ENCODE measurements at places on chromosomes 5 and 9.

DNA sequence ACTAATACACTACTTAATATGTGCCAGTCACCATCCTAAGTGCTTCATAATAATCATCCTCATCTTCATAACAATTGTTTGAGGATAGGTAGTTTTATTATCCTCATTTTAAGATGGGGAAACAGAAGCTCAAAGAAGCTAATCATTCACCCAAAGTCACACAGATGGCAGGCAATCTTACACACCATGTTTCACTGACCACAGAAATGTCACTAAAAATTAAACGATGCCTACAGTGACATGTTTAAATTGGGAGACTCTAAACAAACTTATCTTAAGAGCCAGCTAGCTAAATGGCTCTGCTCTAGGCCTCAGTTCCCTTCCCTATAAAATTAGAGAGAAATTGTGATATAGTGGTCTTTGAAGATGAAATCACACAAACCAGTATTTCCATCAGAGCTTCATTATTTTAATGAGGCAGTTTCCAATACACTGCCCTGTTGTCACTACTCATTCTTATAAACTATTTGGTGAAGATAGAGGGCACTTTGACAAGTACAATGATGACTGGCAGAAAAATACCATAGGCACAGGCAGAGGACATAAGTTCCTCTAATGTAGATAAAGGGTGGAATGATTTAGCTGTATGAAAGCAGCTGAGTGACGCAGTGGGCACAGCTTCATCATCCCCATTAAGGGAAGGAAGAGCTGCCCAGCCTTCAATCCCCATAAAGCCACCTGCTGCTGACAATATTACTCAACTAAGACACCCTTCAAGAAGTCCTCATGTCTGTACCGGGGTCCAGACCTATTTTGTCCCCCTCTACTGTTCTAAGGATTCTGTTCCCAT is 224.1 kb downstream of the ACTL7B start:
- DNase-seq, result no peak

GRCh38 chr5:157670662-157671591 is at the start of gene C5orf52:
TSS of gene C5orf52 (plus strand) at chr5:157671533. CDS start at chr5:157671615, 82 bp downstream.
- peak; percentile 35 for DNase-seq

GRCh38 chr5:143008809-143009521 is 238.8 kb downstream of the ARHGAP26 start:
- peak; percentile 88 for DNase-seq

GRCh38 chr5:120007598-120007997 is 378.2 kb downstream of the FAM170A start:
- DNase-seq, result peak; percentile 17

DNA sequence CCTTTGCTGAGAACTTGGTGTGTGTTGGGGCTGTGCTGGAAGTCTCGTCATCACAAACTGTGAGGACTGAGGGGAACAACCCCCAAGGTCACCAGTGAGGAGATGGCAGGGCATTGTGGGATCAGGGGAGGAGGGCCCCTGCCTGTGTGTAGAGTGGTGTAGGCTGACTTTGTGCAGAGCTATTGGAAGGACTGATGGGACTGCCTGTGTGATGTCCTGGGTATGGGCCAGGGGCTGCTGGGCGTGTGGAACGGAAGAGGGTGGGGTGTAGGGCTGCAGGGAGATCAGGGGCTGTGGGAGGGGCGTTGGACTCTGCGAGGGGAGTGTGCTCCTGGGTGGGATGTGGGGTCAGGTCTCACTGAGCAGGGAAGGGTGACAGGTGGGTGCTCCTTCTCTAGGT is 3.6 kb downstream of the WNK2 start:
- no peak for DNase-seq

DNA sequence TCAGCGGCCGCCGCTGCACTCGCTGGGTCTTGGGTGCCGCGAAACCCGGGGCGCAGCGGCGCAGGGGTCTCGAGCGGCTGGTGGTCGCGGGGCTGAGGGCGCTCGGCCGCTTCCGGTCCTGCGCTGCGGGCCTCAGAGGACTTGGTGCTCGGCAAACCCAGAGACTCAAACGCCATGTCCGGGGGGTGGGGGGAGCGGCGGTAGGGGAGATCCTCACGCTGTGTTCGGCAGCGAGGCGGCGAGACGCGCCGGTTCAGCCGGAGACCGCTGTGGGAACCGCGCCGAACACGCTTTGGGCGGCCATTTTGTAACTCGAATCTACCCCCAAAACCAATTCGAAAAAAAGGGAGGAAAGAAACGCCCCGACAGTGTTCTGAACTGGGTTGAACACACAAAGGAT is 317.5 kb upstream of the CDH18 start:
- DNase-seq, result no peak

DNA sequence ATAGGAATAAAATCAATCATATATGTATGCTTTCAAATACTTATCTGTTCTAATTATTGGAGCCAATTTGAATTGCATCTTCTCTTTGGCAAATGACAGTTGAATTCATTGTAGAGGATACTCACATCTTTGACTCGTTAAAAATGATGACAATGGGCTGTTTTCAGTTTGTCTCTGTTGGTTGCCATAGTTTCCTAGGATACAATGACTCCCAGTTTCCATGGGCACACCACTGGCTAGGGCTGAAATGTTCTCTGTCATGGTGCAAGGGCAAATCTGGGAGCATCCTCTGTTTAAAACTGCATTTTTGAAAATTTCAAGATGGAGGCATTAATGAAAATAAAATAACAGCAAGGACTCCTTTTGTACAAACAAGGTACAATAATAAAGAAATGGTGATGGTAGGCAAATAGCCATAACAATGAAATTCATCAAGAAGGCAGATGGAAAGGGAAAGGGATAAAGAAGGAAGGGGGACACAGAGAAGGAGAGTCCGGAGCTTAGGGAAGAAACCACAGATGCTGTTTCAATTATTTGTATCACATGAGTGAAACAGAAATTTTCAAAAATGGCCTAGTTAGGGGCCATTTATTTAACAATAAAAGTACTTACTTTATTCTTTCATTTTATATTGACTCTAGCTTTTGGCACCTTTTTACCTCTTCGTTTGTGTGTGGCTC is 378.8 kb upstream of the SEMA6A start:
- DNase-seq, result no peak

GRCh38 chr5:170181902-170182301 is 50.9 kb upstream of the C5orf58 start:
- DNase-seq, result no peak

DNA sequence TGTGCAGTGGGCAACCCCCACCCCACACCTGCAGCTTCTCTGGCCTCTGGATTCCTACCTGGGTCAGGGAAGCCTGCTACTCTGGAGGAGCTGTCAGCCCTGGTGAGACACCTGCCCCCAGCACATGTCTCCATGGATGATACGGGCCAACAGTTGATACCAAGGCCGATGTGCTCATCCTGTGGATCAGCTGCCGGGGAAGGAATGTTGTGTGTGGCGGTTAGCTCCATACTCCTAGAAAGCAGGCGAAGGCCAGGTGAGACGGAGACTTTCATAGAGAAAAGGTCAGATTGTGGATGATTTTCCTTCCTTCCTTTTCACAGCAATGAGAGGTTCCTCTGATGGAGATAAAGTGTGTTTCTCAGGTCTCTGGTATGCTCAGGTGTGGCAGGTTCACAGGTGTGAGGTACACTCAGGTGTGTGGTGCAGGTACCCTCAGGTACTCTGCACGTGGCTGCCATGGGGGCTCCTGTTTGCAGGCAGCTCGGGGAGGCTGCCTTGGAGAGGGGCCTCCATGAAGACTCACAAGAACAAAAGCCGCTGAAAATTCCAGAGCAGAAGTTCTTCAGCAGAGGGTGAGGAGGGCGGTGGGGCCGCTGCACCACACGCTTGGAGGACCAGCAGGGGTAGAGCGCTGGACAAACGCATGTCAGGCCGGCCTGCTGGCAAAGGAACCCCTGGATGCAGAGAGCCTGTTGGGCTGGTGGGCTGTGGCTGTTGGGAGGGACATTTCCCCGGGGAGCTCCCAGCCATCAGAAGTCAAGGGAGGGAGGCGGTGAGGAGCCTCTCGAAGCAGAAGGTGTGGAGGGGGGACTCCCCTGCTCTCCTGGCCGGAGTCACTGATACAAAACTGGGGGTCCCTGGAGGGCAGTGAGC is 5.1 kb upstream of the AHRR start:
- DNase-seq, result no peak

GRCh38 chr5:72160959-72161358 is 53.7 kb downstream of the MAP1B start:
- DNase-seq, result peak; percentile 70

GRCh38 chr5:180631549-180632383 is 17.6 kb downstream of the FLT4 start:
- no peak for DNase-seq

DNA sequence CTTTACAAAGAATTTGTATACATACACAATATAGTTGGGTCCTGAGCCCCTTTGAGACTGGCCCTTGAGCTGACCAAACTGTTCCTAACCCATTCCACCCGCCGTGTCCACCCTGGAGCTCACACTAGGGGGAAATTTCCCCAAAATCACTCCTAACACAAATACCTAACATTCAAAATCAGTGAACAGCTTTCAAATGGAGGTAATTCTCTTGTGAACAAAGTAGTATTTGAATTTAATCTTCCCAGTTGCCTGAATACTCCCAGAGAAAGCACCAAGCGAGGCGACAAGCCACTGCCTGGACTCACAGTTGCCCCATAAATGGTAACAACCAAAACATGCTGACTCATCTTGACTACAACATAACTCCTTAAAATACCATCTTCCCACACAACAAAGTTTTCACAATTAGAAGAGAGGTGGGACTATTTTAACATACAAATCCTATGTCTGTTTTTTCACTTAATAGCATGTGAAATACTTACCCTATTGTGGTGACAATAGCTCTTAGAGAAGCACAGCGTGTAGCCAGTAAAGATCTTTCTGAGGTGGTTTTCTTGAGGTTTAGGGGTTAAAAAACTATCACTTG is 31.7 kb upstream of the SCAMP1 start:
- peak; percentile 31 for DNase-seq

DNA sequence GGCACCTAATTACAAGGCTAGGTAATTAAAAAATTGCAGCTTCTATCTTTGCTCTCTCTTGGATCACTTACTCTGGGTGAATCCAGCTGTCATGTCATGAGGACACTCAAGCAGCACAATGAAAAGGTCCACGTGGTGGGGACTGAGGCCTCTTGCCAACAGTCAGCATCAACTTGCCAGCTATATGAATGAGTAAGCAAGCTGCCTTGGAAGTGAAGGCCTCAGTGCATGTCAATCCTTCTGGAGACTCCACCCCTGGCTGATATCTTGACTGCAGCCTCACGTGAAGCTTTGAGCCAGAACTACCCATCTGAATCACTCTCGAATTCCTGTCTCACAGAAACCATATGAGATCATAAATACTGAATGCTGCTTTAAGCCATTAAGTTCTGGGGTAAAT is 140.5 kb downstream of the SNX18 start:
- DNase-seq, result peak; percentile 70

- DNase-seq, result no peak
Observed at GRCh38 chr5:115624994-115625393, 842 bp downstream of the TMED7 start.

DNA sequence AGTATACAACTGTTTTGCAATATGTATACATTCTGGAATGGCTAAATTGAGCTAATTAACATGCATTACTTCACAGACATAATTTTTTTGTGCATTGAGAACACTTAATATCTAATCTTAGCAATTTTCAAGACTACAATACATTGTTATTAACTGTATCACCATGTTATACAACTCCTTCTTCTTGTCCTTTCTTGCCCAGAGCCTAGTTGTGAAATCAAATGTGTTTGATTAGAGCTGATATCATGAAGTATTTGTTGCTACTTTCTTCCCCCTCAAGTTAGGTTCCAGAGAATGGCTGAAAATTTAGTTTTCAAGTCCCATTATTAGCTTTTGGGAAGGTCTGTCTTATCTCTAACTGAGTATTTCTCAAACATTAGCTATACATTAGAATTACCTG is 607.8 kb downstream of the PSAT1 start:
- no peak for DNase-seq

DNA sequence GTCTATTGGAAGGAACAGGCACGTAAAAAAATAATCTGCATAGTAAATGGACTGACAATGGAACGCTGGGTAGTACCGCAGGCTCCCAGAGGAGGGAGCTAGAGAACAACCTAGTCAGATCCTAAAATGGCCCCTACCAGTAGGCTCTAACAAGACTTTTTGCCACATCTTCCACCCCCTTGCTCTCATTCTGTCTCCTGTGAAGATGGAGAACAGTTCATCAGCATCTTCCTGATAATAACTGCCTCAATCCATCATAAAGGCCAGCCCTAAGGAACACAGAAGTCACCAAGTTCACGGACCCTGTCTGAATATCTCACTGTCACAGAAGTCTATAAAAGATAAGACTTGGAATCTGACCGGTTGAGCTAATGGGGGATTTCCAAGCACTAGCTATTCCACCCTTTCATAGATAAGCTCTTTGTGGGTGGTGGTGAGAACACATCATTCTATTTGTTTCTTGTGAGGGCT is 133.4 kb downstream of the SLC1A3 start:
- peak; percentile 42 for DNase-seq

- no peak for DNase-seq
Observed at GRCh38 chr5:160697281-160697680, 154.7 kb downstream of the ATP10B start.

DNA sequence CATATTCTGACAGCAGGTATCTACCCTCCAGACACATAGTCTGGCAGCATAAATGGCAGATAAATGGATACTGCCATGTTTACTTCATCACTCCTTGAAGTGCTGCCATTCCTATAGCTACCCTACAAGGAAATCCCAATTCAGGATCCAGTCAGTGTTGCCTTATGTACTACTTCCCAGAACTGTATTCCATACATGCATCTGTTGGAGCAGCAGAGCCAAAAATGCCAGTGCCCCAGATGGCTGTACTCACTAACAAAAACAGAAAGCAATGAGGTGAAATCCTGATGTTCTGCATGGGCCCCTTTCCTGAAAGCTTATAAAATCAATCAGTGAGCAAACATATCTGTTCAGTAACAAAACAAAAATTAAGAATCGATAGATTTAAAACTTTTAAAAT is 490.0 kb upstream of the COX7C start:
- DNase-seq, result no peak

- no peak for DNase-seq
Observed at GRCh38 chr9:127034691-127035090, 87.7 kb downstream of the ANGPTL2 start.

DNA sequence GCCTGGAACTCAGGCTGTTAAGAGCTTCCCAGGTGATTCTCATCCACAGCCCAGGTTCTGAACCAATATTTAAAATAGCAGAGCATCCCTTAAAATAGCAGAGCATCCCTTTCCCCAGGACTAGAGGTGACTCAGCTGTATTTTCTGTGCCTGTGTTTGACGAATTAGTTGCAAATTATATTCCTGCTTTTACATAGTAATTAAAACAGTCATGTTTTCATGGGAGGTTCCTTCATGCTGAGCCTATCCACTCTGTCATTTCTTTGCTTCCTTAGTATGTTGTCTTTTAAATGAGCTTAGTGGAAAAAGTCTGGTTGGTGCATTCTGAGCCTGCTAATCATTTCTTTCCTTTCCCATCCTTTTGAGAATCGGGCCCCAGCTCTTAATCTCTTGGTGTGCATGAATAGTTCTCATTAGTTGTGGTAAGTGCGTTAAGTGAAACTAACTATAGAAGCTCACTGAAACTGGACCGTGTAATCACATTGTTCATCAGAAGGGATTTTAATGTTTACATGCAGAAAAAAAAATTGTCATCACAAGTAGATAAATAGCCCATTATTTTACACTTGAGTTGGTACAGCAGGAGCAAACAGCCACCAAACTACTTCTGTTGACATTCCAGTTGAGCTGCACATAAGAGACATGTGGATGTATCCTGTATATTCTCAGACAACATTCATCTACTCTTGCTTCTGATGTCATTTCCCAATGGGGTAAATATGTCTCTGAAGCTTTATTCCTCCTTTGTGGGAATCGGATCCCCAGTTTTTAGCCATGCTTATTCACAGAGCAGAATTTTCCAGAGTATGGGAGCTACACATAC is 596.9 kb upstream of the WWC1 start:
- DNase-seq, result peak; percentile 40

Data from fibroblast of skin of right quadriceps (primary cell).